Stimulated activated CD4-positive, alpha-beta T cell treated with anti-CD3 and anti-CD28 coated beads, Interleukin-12 subunit alpha, Interleukin-12 subunit beta, amount 100 ng/mL, for 24 hours (primary cell): ENCODE measurements at places on chromosomes 16 and 17.
A peak's percentile ranks its signal among the peaks of the same experiment; 100 is the strongest.

GRCh38 chr16:57413301-57413730 lies 8.7 kb downstream of the CCL17 start:
- DNase-seq = no peak

GRCh38 chr16:144797-145252 lies 6.4 kb upstream of the NPRL3 start:
- DNase-seq = no peak

- no peak for DNase-seq
Observed at GRCh38 chr17:77944390-77945222, 13.9 kb upstream of the TNRC6C start.

- DNase-seq = no peak
Observed at GRCh38 chr17:10683853-10684252, 13.5 kb downstream of the SCO1 start.

DNA sequence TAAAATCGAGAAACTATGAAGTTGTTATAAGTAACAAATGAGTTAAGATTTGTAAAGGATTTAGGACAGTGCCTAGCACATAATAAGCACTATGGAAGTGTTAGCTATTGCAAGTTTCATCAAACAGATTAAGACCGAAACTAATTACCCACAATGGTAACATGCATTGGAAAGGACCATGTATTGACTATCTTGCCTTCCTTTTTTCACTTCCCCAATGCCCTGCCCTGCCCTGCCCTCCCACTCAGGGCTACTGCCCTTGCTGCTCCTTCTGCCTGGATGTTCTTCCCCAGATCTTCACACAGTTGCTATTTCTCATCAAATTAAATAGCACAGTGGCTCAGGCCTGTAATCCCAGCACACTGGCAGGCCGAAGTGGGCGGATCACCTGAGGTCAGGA lies 202.1 kb upstream of the PSMD7 start:
- no peak for DNase-seq

DNA sequence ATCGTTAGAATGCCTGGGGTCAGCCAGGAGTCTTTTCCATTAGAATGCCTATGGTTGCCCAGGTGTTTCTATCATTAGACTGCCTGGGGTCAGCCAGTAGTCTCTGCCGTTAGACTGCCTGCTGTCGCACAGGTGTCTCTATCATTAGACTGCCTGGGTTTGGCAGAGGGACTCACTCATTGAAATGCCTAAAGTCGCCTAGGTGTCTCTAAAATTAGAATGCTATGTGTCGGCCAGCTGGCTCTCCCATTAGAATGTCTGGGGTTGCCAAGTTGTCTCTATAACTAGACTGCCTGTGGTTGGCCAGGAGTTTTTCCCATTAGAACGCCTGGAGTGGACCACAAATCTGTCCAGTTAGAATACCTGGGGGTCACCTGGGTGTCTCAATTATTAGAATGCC lies 2266.5 kb downstream of the TP53TG3F start:
- DNase-seq = no peak

DNA sequence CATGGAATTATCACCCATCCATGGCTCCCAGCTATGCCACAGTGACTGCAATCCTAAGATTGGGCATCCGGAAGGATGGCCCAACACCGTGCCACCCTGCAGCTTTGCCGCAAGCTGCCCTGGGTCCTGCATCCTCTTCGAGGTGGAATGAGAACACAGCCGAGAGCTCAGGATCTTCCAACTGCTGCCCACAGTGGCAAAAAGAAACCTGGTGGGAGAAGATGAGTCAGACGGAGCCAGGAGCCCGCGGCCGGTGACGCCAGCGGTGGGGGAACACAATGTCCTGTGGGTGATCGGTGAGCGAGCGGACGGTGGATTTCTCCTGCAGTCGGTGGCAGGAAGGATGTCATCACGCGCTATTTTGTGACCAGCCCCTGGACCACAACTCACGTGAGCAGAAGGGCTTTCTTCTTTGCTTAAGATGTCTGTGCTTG lies 20.1 kb downstream of the CD7 start:
- peak; percentile 72 for DNase-seq

- DNase-seq = no peak
Observed at GRCh38 chr17:37770631-37771518, 26.0 kb upstream of the HNF1B start.

DNA sequence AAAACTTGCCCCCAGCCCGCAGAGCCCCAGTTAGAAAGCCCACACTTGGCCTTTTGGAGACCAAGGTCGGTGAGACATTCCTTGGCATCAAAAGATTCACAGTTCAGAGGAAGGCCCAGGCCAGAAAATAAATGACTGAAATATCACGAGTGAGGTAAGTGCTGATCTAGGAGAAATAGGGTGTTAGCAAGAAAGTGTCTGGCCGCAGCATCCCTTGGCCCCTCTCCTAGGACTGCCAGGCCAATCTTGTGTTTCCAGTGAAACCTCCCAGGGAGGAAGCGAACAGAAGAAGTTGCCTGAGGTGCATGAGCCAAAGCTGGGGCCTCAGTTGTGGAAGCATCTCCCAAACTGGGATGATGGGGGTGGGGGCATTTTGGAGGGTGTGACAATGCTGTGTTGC lies 22.5 kb upstream of the NSMCE1 start:
- DNase-seq = no peak

DNA sequence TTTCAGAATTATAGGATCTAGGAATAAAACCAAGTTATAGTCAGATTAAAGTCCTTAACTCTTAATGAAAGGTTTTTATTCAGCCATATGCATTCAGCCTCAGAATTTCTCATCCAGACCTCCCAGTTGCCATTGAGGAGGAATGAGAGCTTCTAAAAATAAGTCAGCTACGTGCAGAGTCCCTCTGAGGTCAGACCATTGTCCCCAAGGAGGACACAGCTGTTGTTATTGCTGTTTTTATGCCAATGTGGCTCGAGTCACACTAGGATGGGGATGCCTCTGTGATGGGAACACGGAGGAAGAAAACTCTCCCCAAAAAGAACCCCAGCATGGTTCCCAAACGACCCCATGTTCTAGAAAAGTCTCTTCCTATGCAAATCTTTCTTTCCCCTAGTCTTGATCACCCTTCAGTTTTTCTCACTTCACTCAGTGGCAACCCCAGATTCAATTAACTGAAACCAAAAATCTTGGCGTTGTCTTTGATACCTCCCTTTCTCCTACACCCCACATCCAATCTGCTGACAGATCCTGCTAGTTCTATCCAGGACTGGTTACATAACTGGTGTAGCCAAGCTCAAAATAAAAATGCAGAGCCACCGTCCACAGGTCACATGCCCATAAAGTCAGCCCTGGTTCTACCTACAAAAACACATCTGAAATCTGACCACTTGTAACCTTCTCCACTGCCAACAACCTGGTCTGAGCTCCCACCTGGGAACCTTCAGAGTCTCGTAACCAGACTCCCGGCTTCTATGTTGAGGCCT lies 138.2 kb upstream of the ERCC4 start:
- no peak for DNase-seq

DNA sequence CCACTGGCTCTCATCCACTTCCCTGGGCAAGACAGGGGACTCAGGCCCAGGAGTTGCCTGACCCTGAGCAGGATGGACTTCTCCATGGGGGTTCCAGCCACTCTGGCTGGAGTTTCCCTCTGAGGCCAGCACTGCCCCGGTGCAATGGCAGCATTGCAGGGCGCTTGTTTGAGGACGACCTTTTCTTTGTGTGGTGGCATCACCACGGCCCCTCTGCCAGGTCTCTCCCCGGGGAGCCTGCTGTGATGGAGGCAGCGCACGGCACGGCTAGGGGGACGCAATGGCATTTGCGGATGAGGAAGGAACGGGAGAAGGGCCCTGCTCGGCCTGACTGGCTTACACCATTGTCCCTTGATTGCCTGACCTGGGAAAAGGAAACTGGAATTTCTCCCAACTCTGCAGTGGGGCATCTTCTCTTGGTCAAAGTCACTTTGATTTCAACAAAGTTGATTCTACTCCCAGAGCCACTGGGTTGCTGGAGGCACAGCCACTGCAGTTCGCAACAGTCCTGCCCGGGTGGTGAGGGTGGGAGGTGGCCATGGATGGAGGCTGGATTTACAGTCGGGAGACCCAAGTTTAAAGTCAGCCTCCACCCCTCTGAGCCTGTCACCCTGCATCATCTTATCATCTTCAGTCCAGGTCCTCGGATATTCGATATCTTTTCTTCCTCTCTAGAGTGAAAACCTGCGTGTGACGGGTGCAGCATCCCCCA lies 82.9 kb upstream of the ZNF469 start:
- no peak for DNase-seq

DNA sequence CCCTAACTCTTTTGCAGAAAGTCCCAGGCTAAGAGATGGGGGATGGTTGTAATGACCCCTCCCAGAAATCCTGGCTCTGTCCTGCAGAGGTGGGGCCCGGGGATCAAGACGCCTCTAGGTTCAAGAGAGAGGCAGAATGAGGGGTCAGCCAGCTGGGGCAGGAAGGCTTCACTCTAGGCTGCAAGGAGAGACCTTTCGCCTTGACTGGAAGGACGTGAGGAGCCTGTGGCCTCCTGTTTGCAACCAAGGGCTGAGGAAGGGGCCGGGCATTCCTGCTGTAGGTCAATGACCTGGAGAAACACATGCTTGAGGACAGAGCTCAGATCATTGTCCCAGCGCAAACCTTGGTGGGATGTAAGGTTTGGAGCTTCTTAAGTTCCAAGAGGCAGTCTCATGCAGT lies 8.7 kb upstream of the CETP start:
- no peak for DNase-seq

- DNase-seq = no peak
Observed at GRCh38 chr17:57110152-57110542, 25.1 kb downstream of the AKAP1 start.

- no peak for DNase-seq
Observed at GRCh38 chr16:88601313-88602036, 31.3 kb downstream of the ZC3H18 start.

- DNase-seq = no peak
Observed at GRCh38 chr17:78818152-78818846, 22.3 kb downstream of the USP36 start.

DNA sequence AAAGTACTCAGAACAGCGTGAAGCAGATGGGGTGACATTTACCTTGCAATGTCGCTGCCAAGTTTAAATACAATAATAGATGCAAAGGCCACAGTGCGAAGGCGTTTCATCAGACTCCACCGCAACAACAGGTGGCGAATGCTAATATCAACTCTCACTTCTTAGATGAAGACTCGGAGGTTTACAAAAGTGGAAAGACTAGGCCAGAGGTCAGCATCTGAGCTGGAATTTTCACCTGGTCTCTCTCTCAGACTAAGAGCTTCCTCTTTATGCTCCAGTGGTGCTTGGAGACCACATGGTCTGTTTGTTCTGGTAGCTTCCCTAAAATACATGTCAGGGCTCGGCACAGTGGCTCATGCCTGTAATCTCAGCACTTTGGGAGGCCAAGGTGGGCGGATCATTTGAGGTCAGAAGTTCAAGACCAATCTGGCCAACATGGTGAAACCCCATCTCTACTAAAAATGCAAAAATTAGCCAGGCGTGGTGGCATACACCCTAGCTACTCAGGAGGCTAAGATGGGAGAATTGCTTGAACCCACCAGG lies 169.1 kb downstream of the XYLT1 start:
- DNase-seq = no peak

DNA sequence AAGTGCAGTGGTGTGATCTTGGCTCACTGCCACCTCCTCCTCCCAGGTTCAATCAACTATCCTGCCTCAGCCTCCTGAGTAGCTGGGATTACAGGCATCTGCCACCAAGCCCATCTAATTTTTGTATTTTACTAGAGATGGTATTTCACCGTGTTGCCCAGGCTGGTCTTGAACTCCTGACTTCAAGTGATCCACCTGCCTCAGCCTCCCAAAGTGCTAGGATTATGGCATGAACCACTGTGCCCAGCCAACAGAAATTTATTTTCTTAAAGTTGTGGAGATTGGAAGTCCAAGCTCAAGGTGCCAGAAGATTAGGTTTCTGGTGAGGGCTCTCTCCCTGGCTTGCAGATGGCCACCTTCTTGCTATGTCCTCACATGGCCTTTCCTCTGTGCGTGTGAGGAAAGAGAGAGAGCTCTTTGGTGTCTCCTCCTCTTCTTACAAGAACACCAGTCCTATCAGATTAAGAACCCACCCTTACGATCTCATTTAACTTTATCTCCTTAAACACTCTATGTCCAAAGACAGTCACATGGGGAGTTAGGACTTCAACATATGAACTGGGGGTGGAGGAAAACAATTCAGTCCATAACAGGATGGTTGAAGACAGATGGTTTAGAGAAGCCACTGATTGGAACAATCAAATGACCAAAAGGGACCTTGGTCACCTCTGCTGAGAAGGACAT lies 31.8 kb downstream of the C16orf82 start:
- no peak for DNase-seq

DNA sequence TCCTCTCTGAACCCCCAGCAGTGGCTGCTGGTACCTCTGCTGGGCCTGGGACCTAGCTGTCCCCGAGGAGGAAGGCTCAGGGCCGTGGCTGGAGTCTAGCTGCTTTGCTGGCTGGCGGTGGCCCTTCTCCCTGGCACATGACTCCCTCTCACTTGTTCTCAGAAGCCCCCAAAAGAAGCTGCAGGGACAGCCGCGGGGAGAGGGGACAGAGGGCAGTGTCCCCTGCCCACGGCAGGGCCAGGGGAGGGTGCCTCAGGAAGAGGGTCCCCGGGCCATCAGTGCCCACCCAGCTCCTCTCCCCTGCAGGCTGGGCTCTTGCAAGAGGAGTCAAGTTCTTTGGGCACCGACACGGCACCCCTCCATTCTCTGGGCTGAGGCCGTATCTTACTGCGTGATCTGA lies 46.6 kb downstream of the VAC14 start:
- DNase-seq = no peak

DNA sequence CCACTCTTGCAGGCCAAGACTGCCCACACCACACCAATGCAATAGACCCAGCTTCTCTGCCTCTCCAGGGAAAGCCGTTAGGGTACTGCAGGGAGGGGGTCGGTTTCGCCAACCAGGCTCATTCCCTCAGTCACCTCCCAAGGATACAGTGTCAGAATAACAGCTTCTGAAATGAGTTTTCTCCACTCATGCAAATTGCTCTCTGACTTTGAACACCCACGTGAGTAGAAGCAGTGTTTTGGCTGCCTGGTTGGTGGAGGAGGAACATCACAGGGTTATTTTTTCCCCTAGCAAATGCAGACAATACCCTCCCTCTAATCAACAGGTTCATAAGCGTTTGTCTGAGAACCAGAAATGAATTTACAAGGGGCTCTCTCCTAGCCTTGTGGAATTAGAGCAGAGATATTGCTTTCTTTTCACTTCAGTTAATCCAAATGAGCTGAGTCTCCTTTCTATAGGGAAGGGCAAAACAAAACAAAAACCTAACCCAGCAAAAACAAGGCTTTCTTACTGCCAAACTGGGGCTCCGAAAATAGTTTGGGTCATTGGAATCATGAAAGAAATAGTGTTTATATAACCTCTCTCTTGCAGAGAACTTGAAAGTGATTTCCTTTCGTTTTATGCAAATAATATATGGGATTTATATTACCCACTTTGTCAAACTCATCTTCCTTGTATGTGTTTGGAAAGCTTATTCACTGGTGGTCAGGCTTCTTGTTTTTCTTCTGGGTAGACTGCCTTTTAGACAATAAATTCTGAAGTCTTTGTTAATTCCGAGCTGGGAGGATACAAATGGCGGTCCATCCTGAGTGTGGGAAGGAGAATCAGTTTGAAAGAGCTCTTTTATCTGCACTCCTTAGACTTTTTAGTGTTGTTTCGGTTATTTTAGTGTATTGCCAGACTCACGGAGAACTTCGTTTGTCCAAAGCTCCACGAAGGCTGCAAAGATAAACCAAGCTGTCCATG lies 229.9 kb downstream of the MSI2 start:
- DNase-seq = no peak

- no peak for DNase-seq
Observed at GRCh38 chr16:51231702-51232101, 80.6 kb upstream of the SALL1 start.

GRCh38 chr16:89363621-89364393 lies 126.6 kb downstream of the ANKRD11 start:
- no peak for DNase-seq

GRCh38 chr17:39939588-39940419 lies 12.3 kb downstream of the LRRC3C start:
- DNase-seq = peak; percentile 21
